NB4 (cell line): ENCODE measurements at places on chromosomes 6 and 20.

- no peak for DNase-seq
Observed at GRCh38 chr6:132404736-132405135, 3.5 kb upstream of the MOXD1 start.

DNA sequence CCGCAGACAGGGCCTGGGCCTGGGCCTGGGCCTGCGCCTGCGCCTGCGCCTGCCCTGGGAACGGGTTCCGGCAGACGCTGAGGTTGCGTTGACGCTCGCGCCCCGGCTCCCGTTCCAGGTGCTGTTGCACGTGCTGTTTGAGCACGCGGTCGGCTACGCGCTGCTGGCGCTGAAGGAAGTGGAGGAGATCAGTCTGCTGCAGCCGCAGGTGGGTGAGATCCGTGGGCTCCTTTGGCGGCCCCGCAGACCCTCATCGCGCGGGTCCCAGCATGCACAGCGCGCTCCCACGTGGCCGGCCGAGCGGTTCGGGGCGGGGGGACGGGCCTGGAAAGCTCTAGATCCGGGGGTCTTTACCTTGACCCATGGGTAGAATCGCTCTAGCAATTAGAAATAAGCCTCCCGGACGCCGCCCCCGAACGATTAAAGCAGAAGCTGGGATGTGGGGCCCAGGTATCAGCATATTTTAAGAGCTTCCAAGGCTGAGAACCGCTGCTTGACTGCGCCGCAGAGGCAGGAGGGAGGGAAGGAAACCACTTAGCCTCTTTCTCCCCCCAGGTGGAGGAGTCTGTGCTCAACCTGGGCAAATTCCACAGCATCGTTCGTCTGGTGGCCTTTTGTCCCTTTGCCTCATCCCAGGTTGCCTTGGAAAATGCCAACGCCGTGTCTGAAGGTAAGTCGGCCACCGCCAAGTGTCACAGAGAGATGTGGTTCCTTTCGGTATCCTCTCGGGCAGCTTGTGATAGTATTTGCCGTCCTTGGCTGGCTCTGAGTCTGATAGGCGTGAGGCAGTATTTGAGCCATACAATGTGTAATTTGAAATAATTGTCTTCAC, 508 bp downstream of the NOP56 start:
- peak; percentile 32 for DNase-seq

DNA sequence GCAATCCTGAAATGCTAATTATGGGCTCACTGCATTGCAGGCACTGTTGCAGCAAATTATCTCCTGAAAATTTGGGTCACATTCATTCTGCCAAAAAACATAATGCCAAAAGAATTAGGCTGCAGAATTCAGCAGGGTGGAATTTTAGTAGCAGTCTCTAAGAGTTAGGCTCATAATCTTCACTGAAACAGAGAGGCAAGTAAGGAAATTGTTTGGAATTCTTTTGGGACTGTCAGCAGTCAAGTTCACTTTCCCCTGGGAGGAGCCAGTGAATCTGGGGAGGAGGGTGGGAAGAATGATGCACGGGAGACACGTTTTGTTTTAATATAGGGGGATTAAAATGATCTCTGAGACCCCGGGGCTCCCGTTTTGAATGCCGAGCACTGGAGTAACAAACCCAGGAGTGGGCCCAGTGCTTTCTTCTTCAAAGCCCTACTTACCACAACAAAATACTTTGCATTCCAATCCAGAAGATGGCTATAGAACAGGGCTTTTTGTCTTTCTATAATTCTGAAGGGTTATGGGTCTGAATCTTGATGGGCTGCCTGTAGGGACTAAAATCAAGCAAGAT, 44.7 kb downstream of the SOBP start:
- no peak for DNase-seq

- no peak for DNase-seq
Observed at GRCh38 chr20:58374906-58375758, 13.9 kb upstream of the VAPB start.

DNA sequence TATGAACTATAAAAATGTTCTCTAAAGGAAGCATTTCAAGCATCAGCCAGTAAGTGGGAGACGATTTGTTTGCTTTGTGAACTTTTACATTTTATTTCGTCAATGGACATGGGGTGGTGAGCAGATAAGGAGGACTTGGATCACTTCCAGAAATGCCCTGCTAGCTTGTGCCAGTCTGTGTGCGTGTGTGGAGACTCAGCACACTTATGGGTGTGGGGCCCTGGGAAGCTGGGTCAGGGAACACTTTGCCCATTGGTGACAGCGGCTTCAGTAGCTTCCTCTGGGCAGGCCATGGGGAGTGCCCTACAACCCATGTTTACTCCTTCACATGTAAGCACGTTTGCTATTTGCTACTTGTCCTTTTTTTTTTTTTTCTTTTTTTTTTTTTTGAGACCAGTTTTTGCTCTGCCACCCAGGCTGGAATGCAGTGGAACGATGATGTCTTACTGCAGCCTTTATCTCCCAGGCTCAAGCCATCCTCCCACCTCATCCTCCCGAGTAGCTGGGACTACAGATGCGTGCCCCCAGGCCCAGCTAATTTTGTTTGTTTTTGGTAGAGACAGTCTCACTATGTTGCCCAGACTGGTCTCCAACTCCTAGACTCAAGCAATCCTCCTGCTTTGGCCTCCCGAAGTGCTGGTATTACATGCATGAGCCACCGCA, 24.2 kb downstream of the PRDM1 start:
- no peak for DNase-seq
